NCI-H2081 (cell line): ENCODE measurements at places on chromosomes 7 and 10.

DNA sequence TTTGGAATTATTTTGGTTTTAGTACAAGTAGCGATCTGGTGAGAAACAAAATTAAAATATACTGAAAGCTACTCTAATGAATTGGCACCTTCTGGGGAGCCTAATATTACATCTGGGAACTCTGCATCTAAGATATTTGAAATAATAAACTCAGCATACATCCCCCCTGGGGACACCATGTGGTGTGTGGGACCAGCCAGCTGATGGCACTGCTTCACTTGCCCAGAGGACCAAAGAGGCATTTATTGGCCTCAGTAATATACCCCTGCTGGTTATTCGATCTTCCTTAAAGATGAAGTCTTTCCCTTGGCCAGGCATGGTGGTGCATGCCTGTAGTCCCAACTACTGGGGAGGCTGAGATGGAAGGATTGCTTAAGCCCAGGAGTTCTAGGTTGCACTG, 195.1 kb upstream of the AUTS2 start:
- peak; percentile 35 for DNase-seq

DNA sequence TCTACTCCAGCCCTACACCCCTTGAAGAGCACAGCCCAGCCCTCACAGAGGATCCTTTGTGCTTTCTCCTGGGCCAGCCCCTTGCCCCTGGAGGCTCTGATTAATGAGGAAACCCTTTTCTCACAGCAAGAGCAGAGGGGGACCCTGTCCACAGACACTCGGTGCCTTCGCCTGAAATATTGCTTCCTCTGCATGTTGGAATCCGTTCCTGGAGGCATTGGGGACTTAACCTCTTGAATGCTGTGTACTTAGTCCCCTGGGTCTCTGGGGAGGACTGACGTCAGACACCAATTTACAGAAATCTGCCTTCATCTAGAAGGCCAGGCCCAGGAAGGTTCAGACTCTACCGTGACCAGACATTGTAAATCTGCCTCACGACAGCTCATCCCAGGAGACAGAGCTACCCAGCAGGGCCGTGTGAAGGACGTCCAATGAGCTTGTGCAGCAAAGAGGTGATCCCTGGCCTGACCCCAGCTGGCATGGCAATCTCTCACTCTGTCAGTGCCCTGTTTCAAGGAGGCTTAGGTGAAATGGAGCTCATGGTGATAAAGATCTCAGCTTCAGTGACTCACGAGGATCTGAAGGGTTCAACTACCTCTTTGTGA, 8.1 kb upstream of the TMEM72 start:
- DNase-seq, result no peak

DNA sequence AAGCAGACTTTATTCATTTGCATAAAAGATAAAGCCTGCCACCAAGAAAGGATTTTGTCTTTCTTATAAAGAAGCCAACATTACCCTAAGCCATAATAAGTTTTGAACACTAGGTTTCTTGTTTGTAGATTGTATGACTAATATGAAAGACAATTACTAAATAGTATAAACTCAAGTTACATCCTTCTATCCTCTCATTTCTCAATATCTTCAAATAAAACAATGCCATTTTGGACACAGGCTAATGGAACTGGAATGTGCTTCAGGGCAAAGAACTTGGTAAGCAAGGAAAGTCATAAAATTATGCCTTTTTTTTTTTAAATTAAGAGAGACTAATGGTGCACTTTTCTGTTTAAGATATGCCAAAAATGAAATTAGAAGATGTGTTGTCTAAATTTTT, 137.7 kb downstream of the DKK1 start:
- DNase-seq, result no peak

DNA sequence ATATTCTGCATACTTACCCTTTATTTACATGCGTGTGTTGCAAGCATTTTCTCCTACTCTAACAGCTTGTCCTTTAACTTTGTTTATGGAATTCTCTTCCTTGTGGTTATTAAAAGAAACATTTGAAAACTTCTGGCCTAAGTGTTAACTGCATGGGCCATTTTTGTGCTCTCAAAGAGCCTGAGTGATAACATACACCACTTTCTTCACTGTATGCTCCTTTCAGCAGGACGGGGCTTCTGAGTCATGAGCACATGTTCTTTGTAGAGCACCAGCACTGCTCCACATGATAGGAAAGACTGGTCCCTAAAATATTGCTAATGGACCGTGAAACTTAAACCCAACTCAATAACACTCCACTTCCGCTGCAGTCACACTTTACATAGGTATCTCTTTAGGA, 1093.6 kb upstream of the GHITM start:
- no peak for DNase-seq
